ENCODE measurements at places on chromosomes 11 and 22. TPM values are rescaled to one million over a fixed set of nuclear protein-coding genes. Genes with fewer than 3 reads are reported as not detected.

KLHL35 gene
- 2.6 TPM for total RNA-seq

BARX2 gene
- not detected for total RNA-seq

BRSK2 gene
- total RNA-seq, result 0.66 TPM

TSSC4 gene
- 44.9 TPM for total RNA-seq

NLRP14 gene
- 0.29 TPM for total RNA-seq

DNA sequence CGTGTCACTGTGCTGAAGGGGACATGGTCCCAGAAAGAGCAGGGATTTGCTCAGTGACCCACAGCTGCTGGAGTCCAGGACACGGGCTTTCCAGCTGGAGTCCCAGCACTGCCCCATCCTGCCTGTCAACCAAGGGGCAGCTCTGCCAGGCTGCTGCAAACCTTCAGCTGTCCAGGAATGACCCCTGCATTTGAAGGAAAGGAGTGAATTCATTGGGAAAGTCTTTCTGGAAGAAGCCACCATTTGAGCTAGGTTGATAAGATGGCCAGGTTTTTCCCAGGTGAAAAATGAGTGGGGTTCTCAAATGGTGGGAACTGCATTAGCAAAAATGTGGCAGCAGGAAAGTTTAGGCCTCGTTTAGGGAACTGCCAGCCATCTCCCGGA lies 9.4 kb downstream of the KCNK7 start:
- no peak for DNase-seq

GRCh38 chr11:71991494-71991893 lies 7.2 kb upstream of the IL18BP start:
- DNase-seq, result no peak

- DNase-seq, result no peak
These were observed 22.8 kb upstream of the P2RY6 start for GRCh38 chr11:73249304-73249703.

GRCh38 chr22:43747877-43748276 lies 64.2 kb downstream of the EFCAB6 start:
- no peak for DNase-seq

DNA sequence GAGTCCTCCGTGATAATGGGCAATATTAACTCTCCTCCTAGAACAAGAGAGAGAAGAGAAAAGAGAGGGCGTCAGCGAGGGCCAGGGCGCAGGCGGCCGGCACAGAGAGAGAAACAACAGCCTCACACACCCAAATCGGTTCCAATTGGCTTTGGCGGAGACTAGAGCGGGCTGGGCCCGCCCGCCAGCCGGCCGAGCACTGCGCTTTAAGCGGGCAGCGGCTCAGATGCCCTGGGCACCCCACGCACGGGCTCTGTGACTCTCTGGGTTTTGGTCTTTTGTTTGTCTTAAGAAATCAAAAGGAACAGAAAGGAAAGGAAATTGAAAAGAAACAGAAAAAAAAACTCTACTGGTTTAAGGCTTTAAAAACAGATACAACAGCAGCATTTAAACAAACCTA lies 17.0 kb downstream of the SLC22A12 start:
- DNase-seq, result peak; percentile 27

GRCh38 chr11:43852057-43852636 lies 28.5 kb upstream of the ALKBH3 start:
- no peak for DNase-seq

GRCh38 chr11:9047964-9048523 lies 43.4 kb downstream of the SCUBE2 start:
- DNase-seq, result no peak

GRCh38 chr11:128195057-128195751 lies 392.2 kb downstream of the ETS1 start:
- DNase-seq, result no peak

DNA sequence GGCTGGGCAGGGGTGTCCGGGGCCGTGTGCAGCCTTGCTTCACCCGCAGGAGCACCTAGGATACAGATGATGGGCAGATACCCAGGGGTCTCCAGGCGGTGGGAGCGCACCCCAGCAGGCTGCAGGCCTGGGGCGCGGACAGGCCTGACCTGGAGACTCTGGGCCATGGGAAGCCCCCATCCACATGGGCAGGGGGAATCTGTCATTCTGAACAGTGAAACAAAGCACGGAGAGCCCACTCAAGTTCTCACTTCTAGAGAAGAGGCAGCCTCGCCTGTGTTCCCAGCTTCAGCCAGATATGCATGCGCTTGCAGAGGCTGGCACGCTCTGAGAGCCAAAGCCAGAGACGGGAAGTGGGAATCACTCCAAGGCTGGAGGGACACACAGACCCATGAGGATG lies 333.1 kb downstream of the BRD1 start:
- DNase-seq, result no peak

DNA sequence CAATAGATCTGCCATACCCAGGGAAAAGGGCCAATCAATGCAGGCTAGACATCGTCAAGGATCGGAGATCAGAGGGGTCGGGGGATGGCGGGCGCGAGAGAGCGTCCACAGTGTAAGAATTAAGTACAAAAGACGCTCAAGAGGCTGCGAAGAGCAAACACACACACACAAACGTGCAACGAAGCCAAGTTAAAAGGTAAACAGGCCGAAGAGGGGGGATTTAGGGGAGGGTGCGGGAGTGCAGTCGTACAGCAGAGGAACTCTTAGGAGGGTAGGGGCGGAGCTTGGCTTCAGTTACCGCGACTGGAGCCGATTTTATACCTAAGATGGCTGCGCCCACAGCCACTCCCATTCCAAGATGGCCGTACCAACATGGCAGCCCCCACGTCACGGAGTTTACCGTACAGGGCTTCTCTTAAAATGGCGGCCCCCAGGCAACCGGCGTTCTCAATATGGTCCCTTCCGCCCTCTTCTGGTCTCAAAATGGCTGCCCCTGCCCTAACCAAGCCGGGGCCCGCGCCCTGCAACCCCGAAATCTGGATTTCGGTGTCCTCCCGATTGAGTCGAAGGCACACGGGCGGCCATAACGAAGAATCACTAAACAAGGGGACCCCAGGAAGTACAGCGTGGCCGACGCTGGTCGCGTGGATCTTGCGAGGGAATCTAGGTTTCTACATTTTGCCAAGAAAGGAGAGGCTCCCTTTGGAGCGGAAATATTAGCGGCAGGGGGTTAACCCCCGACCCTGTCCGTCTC lies 1.9 kb downstream of the GNG3 start:
- peak; percentile 98 for DNase-seq

DNA sequence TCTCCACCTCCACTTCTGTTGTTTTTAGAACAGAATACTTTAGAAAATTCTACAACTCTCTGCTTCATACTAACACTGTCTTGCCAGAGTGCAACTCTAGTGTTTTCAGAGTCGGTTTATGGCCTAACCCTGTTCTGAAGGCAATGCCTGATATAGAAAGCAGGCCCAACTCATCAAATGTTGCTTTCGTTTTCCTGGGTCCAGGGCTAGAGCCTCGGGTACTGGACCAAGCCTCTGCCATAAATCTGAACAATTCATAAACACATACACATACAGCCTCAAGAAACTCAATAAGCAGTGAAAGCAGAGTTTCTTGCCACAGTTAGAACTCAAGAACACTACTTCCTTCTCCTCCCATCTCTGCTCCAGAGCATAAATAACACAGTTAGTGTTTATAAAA lies 9.8 kb downstream of the TMEM218 start:
- no peak for DNase-seq

- no peak for DNase-seq
These were observed 1.0 kb upstream of the ZNF143 start for GRCh38 chr11:9459667-9460321.

- DNase-seq, result peak; percentile 46
These were observed 9.7 kb downstream of the TUB start for GRCh38 chr11:8090756-8091155.

DNA sequence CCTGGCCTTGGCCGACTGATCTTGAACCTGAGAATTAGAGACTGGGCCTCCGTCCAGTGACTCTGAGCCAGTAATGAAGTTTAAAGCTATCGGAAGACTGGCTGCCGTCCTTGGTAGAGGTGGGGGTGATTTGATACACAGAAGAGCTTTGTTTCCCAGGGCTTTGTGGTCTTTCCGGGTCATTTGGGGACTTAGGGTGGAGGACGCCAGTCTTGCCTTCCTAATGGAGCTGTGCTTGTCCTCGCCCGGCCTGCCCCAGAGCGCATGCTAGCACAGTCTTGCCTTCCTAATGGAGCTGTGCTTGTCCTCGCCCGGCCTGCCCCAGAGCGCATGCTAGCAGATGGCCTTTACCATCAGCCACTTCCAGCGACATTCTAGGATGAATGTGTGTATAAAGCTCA lies 65.8 kb downstream of the ST3GAL4 start:
- DNase-seq, result no peak

- peak; percentile 48 for DNase-seq
These were observed 931 bp downstream of the CADM1 start for GRCh38 chr11:115503083-115503885.

DNA sequence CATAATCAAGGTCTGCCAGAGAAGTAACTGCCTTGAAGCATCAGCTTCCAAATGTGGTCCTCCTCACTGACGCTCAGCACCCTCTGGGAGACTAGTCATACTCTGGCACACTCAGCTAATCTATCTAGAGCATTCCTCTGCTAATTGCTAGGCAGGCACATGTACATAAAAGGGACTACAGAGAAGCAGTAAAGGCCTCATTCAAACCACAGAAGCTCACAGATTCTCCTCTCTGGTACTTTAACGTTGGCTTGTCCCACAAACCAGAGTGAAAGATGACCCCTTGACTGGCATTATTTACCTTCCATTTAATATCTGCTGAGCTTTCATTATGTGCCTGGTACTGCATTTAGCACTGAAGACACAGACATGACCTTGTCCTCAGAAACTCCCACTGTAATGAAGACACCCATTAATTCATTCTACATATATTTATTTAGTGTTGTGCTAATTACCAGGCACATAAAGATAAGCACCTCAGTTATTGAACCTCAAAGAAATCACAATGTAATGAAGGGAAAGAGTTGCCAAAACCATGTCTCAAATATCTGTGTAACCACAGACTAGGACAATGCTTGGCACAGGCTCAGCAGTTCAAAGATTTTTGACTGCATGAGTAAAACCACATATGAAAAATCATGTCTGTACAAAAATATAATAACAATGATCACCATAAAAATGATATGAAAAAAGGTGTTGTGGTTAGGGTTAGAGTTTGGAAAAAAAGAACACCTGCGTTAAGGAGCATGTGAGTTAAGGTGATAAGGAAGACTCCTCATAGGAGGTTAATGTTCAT lies 550.4 kb downstream of the DLG2 start:
- no peak for DNase-seq

- no peak for DNase-seq
These were observed 23.7 kb upstream of the MS4A6A start for GRCh38 chr11:60206616-60207015.

GRCh38 chr22:28477556-28477955 lies 202.1 kb downstream of the TTC28 start:
- no peak for DNase-seq

DNA sequence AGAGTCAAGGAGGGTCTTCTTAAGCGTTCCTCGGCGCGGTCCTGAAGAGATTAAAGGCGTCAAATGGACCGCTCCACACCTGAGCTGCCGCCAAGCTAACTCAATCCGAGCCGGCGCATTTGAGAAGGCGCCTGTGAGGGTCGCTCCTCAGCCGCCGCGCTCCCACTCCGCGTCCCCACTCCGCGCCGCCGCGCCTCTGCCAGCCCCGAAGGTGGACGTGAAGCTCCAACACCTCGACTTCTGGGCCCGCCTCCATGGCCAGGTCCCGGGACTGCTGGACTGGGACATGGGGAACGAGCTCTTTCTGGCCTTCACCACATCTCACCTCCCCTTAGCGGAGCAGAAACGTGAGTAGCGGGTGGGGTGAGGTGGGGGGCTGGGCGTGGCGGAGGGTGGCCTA lies at the start of gene FOXR1:
Gene FOXR1, plus strand, starts transcription at position 116 of the 400 bp plus-strand sequence. Its CDS starts 171 bp downstream, at position 287.
- no peak for DNase-seq

- no peak for DNase-seq
These were observed 5.5 kb upstream of the LINC01488 start for GRCh38 chr11:69475866-69476471.

GRCh38 chr22:44365191-44365590 lies 52.4 kb upstream of the SHISAL1 start:
- no peak for DNase-seq

GRCh38 chr22:30043161-30043560 lies 37.1 kb upstream of the HORMAD2 start:
- no peak for DNase-seq

GRCh38 chr11:3203221-3204043 lies 15.2 kb downstream of the MRGPRG start:
- no peak for DNase-seq

DNA sequence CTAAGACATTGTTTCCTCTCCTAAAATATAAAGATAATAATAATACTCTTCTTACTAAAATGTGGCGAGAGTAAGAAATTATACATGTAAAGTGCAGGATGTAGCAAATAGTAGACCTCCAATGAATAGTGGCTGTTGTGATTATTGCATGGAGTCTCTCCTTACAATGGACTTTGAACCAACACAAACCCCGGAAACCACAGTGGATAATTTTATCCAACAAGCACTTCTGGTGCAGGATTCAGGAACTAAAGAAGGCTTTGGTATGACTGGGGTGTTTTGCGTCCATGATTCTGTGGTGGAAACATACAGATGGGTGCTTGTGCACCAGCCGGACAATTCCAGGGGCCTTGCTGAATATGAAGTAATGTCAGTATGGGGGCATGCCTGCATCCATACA lies 146.4 kb upstream of the UBASH3B start:
- no peak for DNase-seq

- no peak for DNase-seq
These were observed 76.1 kb downstream of the BBOX1 start for GRCh38 chr11:27116684-27117083.

DNA sequence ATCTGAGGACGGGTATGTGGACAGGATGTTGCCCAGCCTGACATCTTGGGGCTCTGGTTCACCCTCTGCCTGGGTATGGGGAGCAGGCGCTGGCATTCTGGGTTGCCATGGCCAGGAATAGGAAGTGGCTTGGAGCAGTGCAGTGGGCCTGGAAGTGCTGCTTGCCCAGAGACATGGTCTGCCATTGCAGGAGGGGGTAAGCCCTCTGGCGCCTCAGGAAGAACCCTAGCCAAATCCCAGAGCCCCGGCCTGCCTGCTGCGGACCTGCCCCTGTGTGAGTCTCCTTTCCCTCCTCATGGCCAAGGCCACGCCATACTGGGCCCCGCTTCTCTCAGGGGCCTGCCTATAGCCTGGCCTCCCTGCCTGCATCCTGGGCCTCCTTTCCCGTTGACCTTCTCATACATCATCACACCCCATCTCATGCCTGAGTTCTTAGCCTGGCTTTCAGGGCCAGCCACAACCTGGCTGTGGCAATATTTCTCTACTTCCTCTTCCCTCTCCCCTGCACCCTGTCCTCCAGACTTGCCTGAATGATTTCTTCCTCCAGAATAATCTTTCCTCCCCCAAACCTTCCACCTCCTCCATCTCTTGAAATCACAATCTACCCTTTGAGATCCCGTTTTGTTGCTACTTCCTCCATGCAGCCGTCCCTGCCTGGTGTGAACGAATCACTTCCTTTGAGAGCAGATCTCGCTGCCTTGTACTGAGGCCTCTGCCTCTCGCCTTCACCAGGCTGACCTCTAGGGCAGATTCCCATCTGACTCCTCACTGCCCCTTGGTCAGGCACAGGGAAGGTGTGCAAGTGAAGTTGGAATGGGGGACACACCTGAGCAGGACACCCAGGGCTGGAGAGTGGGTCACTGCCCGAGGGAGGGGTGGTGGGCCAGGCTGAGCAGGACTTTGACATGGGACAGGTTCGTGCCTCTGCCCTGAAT lies 5.2 kb downstream of the CAPN5 start:
- DNase-seq, result no peak
